ENCODE measurements at places on chromosomes 1 and 21.

GRCh38 chr1:243731974-243732625 is 117.9 kb downstream of the AKT3 start:
- DNase-seq: no peak

DNA sequence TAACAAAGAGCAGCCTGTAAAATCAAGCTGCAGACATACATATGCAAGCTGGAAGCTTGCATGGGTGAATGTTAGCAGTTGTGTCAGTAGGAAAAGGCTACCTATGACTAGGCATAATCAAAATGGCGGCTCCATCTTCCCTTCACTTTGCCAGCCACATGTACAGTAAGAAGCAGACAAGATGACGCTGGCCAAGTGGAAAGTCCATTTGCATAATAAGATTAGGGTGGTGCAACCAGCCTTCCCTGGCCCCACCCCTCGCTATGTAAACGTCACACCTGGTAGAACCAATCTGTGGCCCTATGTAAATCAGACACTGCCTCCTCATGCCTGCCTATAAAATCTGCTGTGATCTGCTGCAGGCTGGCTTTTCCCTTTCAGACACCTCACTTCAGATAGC is 171.9 kb upstream of the USP25 start:
- DNase-seq: no peak

DNA sequence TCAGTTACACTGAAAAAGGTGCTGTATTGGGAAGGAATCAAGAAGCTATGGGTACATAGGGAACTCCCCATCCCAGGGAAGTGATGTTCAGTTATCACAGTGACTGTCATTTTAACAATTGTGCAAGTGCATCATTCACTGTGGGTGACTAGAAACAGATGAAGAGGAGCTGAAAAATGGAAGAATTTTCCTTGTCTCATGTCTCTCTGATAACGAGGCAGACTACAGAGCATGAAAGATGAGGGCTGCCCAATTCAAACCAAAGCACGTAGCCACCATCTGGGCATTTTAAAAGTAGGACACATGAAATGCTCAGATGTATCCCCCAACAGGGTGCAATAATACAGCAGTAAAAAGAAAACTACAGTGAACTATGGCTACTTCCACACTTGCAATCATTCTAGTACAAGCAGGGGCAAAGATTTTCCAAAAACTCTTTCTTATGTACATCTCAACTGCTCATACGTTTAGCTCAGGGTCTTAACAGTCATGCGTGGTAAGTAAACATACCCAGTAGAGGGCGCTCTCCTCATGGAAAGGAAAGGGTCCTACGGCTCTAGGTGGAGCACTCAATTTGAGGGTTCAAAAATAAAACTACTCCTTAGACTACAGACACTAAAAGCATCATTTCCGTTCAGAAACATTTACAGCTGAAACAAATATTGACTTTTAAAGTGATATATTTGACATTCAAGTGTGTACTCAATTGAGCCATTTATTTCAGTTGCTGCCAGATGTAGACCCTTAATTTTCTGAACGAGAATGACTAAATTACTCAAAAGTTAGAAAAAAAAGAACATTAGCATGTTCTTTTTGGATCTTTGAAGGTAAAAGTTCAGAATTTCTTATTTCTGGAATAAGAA is 143.2 kb downstream of the KCTD3 start:
- no peak for DNase-seq

DNA sequence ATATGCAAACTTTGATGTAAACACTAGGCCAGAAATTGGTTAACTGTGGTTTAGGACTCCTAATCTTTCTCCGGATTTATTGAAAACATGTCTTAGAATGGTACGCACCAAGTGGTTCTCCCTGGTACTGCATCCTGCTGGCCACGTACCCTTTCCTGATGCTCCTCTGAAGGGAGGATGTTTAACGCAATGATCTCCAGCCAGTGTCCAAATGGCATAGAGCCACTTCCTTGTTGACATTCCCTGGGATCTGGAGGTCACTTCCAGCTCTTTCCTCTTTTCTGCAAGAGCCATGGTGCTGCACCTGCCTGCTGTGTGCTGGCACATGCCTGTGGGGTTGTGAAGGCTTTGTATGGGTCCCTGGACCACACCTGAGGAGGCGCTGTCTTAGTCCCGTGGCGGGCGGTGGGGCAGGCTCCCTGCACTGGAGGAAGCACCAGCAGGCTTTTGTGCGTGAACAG is 53.9 kb downstream of the GALNT2 start:
- DNase-seq: no peak

GRCh38 chr1:45718289-45718688 is 30.3 kb downstream of the TMEM69 start:
- no peak for DNase-seq

- no peak for DNase-seq
Observed at GRCh38 chr1:145959957-145960467, 2.2 kb upstream of the LIX1L start.

- DNase-seq: no peak
Observed at GRCh38 chr1:20693623-20694022, 24.2 kb downstream of the KIF17 start.

DNA sequence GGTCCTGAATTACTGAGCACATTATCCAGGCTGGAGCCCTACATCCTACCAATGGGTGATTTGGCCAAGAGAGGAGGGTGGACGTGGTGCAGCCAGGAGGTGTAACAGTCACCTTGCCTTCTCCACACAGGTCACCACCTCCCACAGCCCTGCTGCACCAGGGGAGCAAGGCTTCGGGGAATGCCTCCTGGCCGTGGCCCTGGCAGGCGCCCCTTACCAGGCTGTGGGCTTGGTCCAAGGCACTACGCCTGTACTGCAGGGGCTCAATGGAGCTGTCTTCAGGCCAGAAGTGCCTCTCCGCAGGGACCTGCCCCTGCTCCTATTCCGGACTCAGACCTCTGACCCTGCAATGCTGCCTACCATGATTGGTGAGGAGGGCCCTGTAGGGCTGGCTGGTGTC is 26.0 kb downstream of the HMGCS2 start:
- DNase-seq: no peak

GRCh38 chr1:99608058-99608457 is 37.9 kb upstream of the PALMD start:
- no peak for DNase-seq

DNA sequence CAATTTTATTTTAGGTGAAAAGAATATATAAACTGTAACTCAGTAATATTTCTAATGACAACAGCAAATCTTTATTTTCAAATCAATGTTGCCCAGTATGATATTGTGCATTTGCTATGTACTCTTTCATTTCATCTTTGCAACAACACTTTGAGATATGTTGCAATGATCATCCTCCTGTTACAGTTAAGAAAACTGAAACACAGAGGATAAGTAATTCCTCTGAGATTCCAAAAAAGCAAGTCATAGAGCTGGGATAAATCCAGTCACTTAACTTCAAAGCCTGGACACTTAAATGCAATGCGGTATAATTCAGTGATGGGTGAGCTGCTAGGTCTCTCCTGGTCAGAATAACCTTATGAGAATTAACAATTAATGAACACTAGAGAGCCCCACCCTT is 48.6 kb upstream of the EXO1 start:
- no peak for DNase-seq

DNA sequence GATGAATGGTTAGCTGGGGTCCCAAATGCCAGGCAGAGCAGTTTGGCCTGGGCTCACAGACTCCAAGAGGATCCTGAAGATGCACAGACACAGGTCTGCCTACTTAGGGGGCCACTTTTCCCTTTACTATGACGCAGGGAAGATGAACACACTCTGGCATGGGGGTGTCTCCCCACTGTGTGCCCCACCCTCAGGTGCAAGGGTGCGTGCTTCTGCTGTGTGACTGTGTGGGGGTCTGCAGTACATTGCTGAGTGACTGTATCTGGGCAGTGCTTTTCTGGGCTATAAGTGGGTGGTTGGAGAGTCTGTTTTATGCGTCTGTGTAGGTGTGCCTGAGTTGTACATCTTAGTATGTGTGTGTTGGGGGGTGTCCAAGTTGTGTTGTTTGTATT is 3.8 kb downstream of the NR0B2 start:
- no peak for DNase-seq

Measured in activated CD8-positive, alpha-beta memory T cell treated with anti-CD3 and anti-CD28 coated beads, Interleukin-2, amount 50 U/mL, for 48 hours (primary cell).